ENCODE measurements at places on chromosomes 13 and 19. TPM values are rescaled to one million over a fixed set of nuclear protein-coding genes. Genes with fewer than 3 reads are reported as not detected.

Gene BORCS8
- total RNA-seq: 12.1 TPM

Gene SLC39A3
- total RNA-seq: 23.2 TPM

Gene NCR1
- total RNA-seq: not detected

Gene CBARP
- total RNA-seq: 4.3 TPM

Gene LRG1
- not detected for total RNA-seq

Gene TNNT1
- total RNA-seq: 130 TPM

Gene KRI1
- 17.9 TPM for total RNA-seq

Gene KIR3DL1
- not detected for total RNA-seq

Gene CGB1
- total RNA-seq: not detected

Gene SIGLEC9
- total RNA-seq: not detected
